Sigmoid colon (tissue), 7 donors: ENCODE measurements at places on chromosomes 1 and 21. TPM values are rescaled to one million over a fixed set of nuclear protein-coding genes. Genes with fewer than 3 reads are reported as not detected.

- no peak for DNase-seq
- H3K36me3 ChIP-seq, result no peaks in the 10 kb centered on the region
- no peaks in the 10 kb centered on the region for H3K27me3 ChIP-seq
- H3K4me1 ChIP-seq, result no peaks in the 10 kb centered on the region
- no peak overlapping the region for H3K27ac ChIP-seq
Observed at GRCh38 chr21:28540514-28540913, 452.2 kb downstream of the LTN1 start.

- H3K36me3 ChIP-seq, result no peaks in the 10 kb centered on the region
- no peaks in the 10 kb centered on the region for H3K27me3 ChIP-seq
- no peaks in the 10 kb centered on the region for H3K4me1 ChIP-seq
- H3K27ac ChIP-seq, result no peak overlapping the region
- no peak for DNase-seq
Observed at GRCh38 chr1:227846265-227846858, 30.9 kb downstream of the PRSS38 start.

DNA sequence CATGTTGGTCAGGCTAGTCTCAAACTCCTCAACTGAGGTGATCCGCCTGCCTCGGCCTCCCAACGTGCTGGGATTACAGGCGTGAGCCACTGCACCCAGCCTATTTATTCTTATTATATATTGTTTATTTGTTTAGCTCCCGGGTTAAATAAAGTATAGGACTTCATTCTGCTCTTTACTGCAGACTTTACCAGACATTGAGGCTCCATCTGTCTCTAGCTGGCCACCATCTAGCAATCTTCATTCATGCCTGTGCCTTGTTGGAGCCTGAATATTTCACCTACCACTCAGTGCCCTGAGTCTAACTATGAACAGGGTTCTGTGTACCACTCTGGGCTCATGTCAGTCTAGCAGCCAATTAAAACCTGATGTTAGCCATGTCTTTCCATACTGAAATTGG is 2.1 kb upstream of the DDAH1 start:
- DNase-seq, result no peak
- no peaks in the 10 kb centered on the region for H3K36me3 ChIP-seq
- no peaks in the 10 kb centered on the region for H3K27me3 ChIP-seq
- no peak overlapping the region for H3K4me3 ChIP-seq
- H3K4me1 ChIP-seq, result no peaks in the 10 kb centered on the region
- H3K27ac ChIP-seq, result no peak overlapping the region

Gene SERINC2
- 0.55 TPM for total RNA-seq

GRCh38 chr21:45224189-45224938 is 63.3 kb downstream of the POFUT2 start:
- H3K27ac ChIP-seq, result no peak overlapping the region
- no peak for DNase-seq
- H3K36me3 ChIP-seq, result peaks cover 15% of the 10 kb centered on the region

Gene FAM72B
- 0.36 TPM for total RNA-seq

- no peak for DNase-seq
- no peak overlapping the region for H3K4me3 ChIP-seq
- H3K36me3 ChIP-seq, result peaks cover 4% of the 10 kb centered on the region
- no peaks in the 10 kb centered on the region for H3K27me3 ChIP-seq
- H3K27ac ChIP-seq, result no peak overlapping the region
Observed at GRCh38 chr21:26085127-26085526, 85.4 kb downstream of the APP start.

- H3K27me3 ChIP-seq, result no peaks in the 10 kb centered on the region
- H3K4me3 ChIP-seq, result no peak overlapping the region
- no peak overlapping the region for H3K27ac ChIP-seq
- DNase-seq, result no peak
Observed at GRCh38 chr1:76381450-76382097, 307.0 kb downstream of the ST6GALNAC3 start.

DNA sequence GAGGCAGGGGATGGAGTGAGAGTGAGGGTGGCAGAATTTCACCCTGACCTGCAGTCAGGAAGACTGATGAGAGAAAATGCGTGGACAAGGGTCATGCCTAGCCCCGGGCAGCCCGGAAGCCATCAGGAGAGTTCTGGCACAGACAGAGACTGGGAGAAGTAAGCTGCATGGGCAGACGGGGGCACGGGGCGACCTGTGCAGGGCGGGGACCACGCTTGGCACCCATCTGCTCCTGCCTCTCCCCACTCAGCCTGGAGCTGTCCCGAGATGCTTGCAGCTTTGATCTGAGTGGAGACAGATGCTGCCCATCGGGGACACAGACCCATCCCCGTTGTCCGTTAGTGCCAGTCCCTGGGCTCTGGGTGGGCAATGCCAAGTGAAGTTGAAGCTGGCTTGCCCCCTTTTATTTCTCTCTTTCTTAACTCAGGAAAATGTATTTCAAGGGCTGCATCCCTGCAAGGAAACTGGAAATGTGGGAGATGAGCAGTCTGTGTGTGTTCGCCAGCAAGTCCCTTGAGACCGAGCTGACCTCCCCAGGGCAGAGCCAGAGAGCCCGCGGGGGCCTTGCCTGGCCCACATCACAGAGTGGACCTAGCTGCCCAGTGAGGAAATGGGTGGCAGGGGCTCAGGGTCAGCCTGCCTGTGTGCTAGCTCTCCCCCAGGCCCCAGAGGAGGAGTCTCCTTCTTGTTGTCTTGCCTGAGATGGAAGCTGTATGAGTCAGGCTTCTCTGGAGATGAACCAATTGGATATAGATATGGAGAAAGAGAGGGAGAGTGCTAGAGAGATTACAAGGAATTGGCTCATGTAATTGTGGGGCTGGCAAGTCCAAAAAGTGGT is 121.3 kb upstream of the C1orf174 start:
- no peak overlapping the region for H3K27ac ChIP-seq
- no peak for DNase-seq

Gene LCE2A
- not detected for total RNA-seq

GRCh38 chr1:12230549-12231275 is 882 bp downstream of the VPS13D start:
- H3K4me3 ChIP-seq, result peak overlapping the region; percentile 89
- no peaks in the 10 kb centered on the region for H3K27me3 ChIP-seq
- H3K36me3 ChIP-seq, result peaks cover 17% of the 10 kb centered on the region

- no peaks in the 10 kb centered on the region for H3K36me3 ChIP-seq
- no peaks in the 10 kb centered on the region for H3K4me1 ChIP-seq
Observed at GRCh38 chr21:35226968-35227744, 178.1 kb upstream of the RUNX1 start.

Gene RNU1-1
- under 0.01 TPM for total RNA-seq

DNA sequence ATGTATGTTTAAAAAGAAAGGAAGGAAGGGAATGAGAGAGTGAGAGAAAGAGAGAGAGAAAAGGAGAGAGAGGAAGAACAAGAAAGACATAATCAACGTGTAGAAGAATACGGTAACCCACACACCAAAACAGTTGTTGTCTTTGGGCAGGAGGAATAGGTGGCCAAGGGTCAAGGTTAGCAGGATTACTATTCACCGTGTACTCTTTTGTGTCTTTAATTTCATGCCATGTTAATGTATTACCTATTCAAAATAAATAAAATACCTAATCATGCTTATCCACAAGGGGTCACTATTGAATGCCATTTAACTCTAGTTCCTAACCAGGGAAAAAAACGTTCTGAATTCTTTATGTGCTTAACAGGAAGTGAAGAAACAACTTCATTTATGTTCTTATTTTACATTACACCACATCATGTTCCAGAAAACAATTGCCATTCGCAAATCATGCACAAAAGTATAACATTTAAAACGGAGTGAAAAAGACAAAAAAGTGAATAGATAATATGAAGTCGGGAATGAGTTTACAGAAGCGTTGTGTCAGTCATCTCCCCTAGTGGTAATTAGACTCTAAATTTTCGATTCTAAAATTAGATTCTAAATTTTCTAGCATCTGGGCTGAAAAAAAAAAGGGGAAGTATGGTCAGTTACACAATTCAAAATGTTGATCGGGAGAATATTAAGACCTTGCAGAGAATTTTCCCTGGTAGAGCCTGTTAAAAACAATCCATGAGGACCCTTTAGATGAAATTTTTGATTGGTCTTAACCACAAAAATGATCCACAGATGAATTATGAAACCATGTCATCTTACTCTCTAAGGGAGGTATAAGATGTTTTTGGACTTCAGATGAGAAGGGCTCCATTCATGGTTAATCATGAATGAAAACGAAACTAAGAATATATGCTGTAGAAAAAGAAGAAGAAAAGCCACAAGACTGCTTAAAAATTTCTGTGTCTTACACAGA is 700 bp upstream of the KMO start:
- no peaks in the 10 kb centered on the region for H3K36me3 ChIP-seq
- H3K27me3 ChIP-seq, result no peaks in the 10 kb centered on the region
- DNase-seq, result no peak
- H3K27ac ChIP-seq, result no peak overlapping the region
- peak overlapping the region; percentile 45 for H3K4me3 ChIP-seq

Gene NID1
- 149 TPM for total RNA-seq

- H3K27me3 ChIP-seq, result no peaks in the 10 kb centered on the region
- H3K4me1 ChIP-seq, result peaks cover 52% of the 10 kb centered on the region
- no peaks in the 10 kb centered on the region for H3K36me3 ChIP-seq
- H3K4me3 ChIP-seq, result no peak overlapping the region
- no peak overlapping the region for H3K27ac ChIP-seq
- DNase-seq, result no peak
Observed at GRCh38 chr1:223710179-223711133, 1.9 kb upstream of the CAPN2 start.

GRCh38 chr1:98323906-98324358 is 337.6 kb upstream of the SNX7 start:
- H3K4me3 ChIP-seq, result no peak overlapping the region
- no peaks in the 10 kb centered on the region for H3K36me3 ChIP-seq
- H3K27me3 ChIP-seq, result no peaks in the 10 kb centered on the region
- no peak for DNase-seq
- no peak overlapping the region for H3K27ac ChIP-seq

Gene ETV3L
- total RNA-seq, result not detected

DNA sequence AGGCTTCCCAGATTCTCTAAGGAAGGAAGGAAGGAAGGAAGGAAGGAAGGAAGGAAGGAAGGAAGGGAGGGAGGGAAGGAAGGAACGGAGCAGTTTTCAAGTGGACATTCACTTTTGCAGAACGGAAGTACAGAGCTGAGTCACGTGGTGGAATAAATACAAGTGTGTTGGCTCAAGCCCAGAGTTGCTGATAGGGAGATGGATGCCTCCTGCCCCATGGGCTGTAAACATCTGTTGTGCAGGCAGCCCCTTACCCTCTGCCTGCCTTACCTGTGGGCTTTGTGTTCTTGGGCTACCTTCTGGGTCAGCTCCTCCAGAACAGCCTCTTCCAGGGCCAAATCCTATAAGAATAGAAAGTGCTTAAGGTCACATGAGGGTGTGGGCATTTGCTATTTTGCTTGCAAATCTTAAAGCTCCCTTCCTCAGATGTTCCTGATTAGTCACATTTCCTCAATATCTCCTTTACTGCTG is 121.7 kb downstream of the SMYD2 start:
- no peaks in the 10 kb centered on the region for H3K4me1 ChIP-seq
- no peaks in the 10 kb centered on the region for H3K27me3 ChIP-seq
- DNase-seq, result no peak
- no peak overlapping the region for H3K4me3 ChIP-seq
- H3K27ac ChIP-seq, result no peak overlapping the region
- H3K36me3 ChIP-seq, result no peaks in the 10 kb centered on the region

- no peak for DNase-seq
- H3K27me3 ChIP-seq, result no peaks in the 10 kb centered on the region
- H3K27ac ChIP-seq, result peak overlapping the region; percentile 51
- no peaks in the 10 kb centered on the region for H3K36me3 ChIP-seq
- H3K4me3 ChIP-seq, result no peak overlapping the region
Observed at GRCh38 chr1:227356620-227357146, 38.4 kb upstream of the CDC42BPA start.

GRCh38 chr1:165353731-165354671 is 2.5 kb downstream of the LMX1A start:
- peaks cover 40% of the 10 kb centered on the region for H3K4me1 ChIP-seq
- DNase-seq, result no peak
- H3K27ac ChIP-seq, result no peak overlapping the region
- H3K36me3 ChIP-seq, result no peaks in the 10 kb centered on the region
- peaks cover 96% of the 10 kb centered on the region for H3K27me3 ChIP-seq

GRCh38 chr1:59070610-59071009 is 226.3 kb upstream of the FGGY start:
- no peak overlapping the region for H3K4me3 ChIP-seq
- no peak for DNase-seq
- H3K4me1 ChIP-seq, result no peaks in the 10 kb centered on the region
- no peaks in the 10 kb centered on the region for H3K36me3 ChIP-seq
- H3K27ac ChIP-seq, result no peak overlapping the region

- H3K27me3 ChIP-seq, result no peaks in the 10 kb centered on the region
- H3K4me1 ChIP-seq, result no peaks in the 10 kb centered on the region
- no peak overlapping the region for H3K4me3 ChIP-seq
Observed at GRCh38 chr1:162373541-162374260, 3.0 kb downstream of the SPATA46 start.

- H3K36me3 ChIP-seq, result no peaks in the 10 kb centered on the region
- no peaks in the 10 kb centered on the region for H3K27me3 ChIP-seq
- DNase-seq, result no peak
- H3K4me3 ChIP-seq, result no peak overlapping the region
- H3K27ac ChIP-seq, result no peak overlapping the region
Observed at GRCh38 chr1:190320952-190321351, 156.7 kb downstream of the BRINP3 start.

DNA sequence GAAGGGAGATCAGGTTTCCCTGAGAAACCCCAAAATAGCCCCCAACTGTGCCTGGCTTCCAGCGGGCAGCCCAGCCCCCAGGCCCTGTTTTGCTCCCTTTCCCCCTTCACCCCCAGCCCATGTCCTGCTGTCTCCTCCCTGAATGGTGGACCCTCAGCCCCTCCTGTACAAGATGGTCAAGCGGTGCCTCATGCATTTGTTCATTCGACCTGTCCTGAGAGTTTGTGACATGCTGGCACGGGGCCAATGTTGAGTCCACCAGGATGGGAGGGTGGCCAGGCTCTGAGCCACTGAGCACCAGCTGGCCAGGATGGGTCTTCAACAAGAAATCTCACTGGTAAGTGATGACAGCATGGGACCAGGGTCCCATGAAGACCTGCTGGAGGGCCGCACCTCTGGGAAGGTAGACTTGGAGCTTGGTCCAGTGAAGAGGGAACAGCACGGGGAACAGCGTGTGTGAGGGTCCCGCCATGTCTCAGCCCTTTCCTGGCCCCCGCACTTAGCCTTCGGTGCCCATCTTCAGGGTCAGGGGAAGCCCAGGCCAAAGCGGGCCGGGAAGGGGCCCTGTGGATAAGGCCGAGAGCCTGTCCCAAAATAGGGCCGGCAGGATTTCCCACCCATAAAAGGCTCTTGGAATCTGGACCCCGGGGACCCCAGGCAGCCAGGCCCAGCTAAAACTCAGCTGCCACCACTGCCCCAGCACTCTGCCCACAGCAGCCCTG is at the start of gene CALML6:
TSS of gene CALML6 (plus strand) at position 290 of the 722 bp plus-strand sequence. CDS start at position 311, 21 bp downstream.
- H3K36me3 ChIP-seq, result no peaks in the 10 kb centered on the region
- H3K27me3 ChIP-seq, result no peaks in the 10 kb centered on the region
- no peak for DNase-seq
- H3K4me3 ChIP-seq, result no peak within 1 kb of the TSS
